ENCODE measurements at places on chromosomes 12 and 14.
A peak's percentile ranks its signal among the peaks of the same experiment; 100 is the strongest.

- DNase-seq: no peak
Measured at GRCh38 chr12:116325336-116325664, 47.8 kb upstream of the MED13L start.

GRCh38 chr12:61385771-61386170, 874.4 kb upstream of the USP15 start:
- DNase-seq: no peak

- DNase-seq: no peak
Measured at GRCh38 chr12:12461923-12462315, 100.7 kb downstream of the DUSP16 start.

DNA sequence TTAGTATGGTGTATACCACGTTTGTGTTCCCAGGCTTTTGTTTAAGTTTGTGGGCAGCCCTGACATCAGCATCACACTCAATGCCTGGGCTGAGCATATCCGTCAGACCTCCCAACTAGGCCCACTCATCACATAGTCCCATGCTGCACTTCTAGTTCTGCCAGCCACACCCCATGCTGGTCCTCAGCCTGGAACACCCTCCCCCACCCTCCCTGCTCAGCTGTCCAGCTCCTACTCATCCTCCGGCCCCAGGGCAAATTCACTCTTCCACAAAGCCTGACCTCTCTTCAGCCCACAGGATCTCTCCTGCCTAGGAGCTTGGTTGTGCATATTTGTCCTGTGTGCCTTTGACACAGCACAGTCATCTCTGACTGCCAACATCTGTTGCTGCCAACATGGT, 3.9 kb upstream of the ENDOU start:
- DNase-seq: no peak

GRCh38 chr14:77003960-77004710, 24.4 kb downstream of the IRF2BPL start:
- DNase-seq: no peak

- no peak for DNase-seq
Measured at GRCh38 chr14:90837355-90837754, 21.1 kb upstream of the TTC7B start.

DNA sequence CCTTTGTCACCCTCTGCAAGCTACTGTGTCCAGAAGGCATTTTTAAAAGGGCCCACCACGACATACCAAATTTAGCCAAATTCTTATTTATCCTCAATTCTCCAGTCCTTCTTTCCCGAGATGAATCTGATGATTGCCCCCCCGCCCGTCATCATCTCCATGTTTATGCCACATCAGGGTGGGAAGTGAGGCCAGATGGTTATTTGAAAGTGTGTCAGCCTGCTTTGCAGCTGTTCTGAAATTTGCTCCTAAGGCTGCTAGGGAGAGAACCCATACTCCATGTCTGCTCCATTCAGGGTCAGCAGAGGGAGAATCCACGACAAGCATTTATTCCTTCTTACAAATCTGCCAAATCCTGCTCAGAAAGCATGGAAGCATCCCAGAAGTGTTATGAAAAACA, 337.8 kb downstream of the ADAMTS20 start:
- DNase-seq: no peak

- DNase-seq: no peak
Measured at GRCh38 chr12:88625356-88625755, 45.1 kb upstream of the KITLG start.

GRCh38 chr14:50758305-50758704, 72.7 kb downstream of the NIN start:
- DNase-seq: no peak

DNA sequence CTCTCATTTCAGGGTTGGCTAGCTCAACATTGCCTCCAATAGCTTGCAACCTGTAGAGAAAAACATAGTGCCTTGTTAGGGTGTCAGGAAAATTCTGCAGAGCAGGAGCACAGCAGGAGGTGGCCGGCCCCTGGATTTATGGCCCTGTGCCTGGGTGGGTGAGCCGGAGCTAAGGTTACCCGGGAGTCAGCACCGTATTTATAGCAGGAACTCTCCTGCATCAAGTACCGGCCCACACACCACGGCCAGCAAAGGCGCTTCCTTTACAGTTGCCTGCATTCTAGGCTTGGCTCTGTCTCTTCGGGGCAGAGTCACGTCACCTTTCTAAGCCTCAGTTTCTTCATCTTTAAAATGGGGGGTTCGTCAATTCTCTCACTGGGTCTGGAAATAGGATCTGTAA, 52.8 kb upstream of the EML1 start:
- DNase-seq: no peak

DNA sequence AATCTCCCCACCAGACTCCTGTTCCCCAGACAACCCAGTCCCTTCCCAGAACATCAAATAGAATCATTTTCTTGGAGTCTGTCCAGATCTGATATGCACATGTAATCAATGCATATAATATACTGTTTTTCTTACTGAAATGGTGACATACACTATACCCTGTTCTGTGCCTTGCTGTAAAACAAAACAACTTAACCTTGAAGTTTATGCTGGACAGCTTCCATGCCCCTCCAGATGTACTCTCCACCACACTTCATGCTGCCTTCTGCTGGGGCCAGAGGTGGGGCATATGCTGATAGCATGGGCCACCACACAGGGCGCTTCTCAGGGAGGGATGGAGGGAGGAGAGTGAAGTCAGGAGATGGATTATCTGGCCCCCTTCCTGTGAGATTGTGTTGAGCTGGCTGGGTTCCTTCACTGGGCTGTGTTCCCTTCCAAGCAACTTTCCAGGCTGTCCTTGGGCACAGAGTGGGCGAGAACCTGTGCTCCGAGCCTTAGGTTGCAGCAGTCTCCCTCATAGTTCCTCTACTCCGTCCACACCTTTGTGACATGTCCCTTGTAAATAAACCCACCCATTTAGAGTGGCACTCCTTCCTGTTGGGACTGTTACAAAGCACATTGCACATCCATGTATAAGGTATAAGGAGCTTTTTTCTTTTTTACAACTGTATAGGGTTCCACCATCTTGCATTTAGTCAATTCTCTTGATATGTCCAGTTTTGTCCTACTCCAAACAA, 77.6 kb upstream of the RIC8B start:
- no peak for DNase-seq

GRCh38 chr14:101098641-101099040, 195.1 kb upstream of the RTL1 start:
- peak; percentile 43 for DNase-seq

GRCh38 chr12:131436922-131437705, 273.8 kb upstream of the SFSWAP start:
- DNase-seq: no peak

GRCh38 chr12:124532331-124532750, 35.1 kb downstream of the NCOR2 start:
- DNase-seq: no peak

DNA sequence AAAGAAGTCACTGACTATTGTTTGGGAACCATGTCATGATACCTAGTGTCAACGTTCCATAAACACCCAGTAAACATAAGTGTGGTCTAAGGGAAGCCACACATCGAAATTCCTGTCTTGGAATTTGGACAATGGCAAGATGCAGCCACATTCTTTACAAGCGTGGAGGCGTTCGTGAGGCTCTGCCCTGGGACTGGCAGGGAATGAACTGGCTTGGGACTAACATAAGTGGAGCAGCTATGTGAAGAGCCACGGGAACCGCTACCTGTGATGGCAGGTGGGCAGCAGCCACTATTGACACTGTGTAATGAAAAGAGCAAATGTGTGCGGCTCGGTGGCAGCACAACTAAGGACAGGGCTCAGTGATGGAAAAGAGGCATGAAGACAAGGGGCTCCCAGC, 10.0 kb upstream of the NRIP2 start:
- no peak for DNase-seq

DNA sequence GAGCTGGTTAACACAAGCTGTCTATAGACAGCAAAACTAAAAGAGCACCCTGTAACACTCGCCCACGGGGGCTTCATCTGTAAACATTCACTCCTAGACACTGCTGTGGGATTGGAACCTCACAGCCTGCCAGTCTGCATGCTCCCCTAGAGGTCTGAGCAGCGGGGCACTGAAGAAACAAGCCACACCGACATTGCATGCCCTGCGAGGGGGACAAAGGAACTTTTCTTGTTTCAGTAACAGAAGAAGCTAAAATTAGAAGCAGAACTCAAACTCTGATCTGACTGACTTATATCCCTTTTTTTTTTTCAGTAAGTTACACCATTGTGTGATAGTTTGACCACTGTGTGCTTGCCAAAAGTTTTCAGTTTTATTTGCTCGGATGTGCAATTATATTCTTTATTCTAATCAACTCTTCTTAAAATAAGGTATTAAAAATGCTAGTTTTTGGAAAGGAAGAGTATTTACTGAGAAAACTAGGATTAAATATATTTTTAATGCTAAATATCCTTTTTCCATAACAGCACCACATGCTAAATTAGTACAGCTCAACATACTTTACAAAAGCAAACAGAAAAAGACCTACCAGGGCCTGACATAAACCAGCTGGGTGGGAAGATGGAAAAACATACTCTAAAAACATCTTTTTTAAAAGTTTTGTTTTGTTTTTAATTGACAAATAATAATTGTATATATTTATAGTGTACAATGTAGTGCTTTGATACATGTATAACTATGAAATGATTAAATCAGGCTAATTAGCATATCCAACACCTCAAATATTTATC, 100.2 kb downstream of the EPS8 start:
- no peak for DNase-seq

GRCh38 chr12:30417697-30418231, 277.9 kb downstream of the IPO8 start:
- DNase-seq: peak; percentile 86

DNA sequence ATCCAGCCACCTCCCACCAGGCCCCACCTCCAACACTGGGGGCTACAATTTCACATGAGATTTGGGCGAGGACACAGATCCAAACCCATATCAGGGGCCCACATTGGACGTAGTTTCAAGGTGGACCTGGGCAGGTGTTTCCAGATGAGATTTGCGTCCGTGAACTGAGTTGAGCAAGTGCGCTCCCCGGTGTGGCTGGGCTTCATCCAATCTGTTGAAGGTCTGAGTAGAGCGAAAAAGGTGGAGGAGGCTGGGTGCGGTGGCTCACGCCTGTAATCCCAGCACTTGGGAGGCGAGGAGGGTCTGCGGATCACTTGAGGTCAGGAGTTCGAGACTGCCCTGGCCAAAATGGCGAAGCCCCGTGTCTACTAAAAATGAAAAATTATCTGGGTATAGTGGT, 4.9 kb upstream of the GLT1D1 start:
- no peak for DNase-seq

GRCh38 chr12:18888047-18888446, 150.1 kb downstream of the CAPZA3 start:
- no peak for DNase-seq

DNA sequence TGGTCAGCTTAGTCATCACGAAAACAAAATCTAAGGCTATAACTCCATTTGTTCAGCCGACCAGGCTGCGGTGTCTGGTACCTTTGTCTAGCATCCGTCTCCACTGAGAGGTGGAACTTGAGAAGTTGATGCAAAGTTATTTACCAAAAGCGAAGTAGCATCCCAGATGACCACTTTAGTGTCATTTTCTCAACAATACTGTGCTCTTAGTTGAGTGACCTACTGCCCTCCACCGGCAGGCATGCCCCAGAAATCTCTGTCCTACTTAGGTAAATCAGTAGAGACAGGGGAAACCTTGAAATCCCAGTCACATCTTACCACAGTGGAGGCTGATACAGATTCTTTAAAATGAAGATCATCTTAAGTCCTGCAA, 1.3 kb upstream of the ST8SIA1 start:
- DNase-seq: no peak

DNA sequence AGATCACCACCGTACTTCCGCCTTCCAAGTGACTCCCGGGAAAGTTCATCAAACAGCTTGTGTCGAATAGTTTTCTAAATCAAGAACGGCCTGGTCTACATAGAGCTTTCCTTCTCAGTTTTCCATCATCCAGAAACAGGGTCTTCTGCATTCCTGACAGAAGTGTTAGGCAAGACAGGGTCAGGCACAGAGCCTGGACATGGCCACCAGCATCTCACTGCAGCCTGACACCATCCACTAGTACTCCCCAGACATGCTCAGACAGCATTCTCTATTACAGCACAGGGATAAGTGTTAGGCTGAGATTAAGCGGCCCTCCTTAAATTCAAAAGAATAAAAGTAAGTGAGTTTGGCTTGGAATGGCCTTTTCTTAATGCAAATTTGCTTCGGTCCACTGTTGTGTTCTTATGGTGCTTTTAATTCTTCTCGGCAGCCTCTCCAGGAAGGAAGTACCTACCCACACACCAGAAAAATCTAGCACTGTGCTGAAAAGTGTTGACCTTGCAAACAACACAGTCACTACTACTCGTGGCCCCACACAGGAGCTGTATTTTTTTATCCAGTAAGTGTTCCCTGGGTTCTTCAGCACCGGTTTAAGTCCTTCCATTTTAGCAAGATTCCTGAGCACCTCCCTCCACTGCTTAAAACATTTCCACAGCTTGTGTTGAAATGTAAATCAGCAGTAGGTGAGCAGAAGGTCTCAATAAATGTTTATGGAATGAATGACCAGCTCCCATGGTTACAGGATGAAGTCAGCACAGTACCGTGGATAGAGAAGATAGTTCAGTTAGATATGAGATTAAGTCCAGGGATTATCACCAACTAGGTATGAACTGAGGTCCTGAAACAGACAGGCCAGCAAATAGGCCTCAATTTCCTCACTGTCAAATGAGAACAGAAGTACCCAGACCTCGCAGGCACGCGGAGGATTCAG, 44.1 kb downstream of the SETD3 start:
- DNase-seq: no peak

GRCh38 chr12:6472491-6472890, 2.0 kb upstream of the VAMP1 start:
- no peak for DNase-seq

DNA sequence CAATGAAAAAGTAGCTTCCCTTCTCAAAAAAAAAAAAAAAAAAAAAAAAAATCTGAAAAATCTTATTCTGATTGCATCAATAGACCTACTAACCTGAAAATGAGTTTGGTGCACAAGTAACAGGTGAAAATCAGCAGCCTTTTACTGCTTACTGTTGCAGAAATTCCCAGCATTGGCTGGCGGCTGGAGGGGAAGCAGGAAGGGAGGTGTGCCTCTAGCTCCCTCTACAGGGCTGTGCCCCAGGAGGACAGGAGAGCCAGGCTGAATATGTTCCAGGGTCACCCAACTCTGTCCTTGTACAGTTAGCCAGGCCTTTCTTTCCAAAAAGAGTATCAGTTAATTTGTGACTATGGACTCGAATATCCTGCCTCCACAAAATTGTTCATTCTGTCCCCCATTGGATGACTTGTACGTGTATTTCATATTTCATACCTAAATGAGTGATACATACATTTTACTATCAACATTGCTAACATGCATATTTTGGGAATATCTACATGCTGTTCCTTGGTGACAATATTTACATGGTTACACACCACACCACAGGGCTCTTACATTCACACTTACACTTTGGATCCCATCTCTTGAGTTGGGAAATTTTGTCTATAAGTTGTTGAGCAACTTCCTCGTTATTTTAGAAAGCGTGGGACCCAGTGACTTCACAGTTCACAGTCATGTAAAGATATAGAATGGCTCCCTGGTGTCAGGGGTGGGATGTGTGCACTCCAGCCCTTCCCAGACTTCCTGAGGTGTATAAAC, 124.8 kb downstream of the SAMD4A start:
- no peak for DNase-seq
